ENCODE measurements at places on chromosomes 6 and 20. TPM values are rescaled to one million over a fixed set of nuclear protein-coding genes. Genes with fewer than 3 reads are reported as not detected.

TMEM14C gene
- total RNA-seq = 115 TPM

TNNC2 gene
- total RNA-seq = not detected

PHF10 gene
- 16.7 TPM for total RNA-seq

GPX5 gene
- not detected for total RNA-seq

DCDC2 gene
- 0.34 TPM for total RNA-seq

PKIB gene
- 36.1 TPM for total RNA-seq
